Trophoblast cell (in vitro differentiated cells and primary cell): ENCODE measurements at places on chromosomes 1 and 21.

DNA sequence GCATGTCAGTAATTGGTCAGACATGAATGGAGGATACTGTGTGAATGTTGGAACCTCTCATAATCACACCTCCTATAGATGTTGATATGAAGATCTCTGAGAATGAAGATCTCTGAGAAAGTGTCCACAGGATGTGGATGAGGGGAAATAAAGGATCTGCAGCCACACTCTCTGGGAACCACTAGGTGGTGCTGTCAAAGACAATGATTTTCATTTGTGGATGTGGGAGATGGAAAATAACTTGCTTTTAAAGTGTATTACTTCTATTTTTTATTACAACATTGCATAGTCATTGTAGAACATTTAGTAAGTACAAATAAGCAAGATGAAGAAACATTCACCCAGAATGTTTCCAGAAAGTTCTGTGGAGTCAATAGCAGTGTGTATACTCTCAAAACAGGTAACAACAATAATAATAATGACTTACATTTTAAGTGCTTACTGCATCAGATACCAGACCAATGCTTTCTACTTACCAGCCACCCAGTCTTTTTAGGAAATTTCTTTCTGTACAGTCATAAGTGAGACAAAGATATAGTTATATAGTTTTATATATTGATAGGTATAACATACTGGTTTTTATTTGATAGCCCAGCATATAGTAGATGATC lies 128.2 kb downstream of the ATG4C start:
- DNase-seq, result peak; percentile 48

GRCh38 chr1:241677201-241677600 lies 25.1 kb downstream of the WDR64 start:
- no peak for DNase-seq

GRCh38 chr21:15850645-15851044 lies 120.9 kb downstream of the USP25 start:
- DNase-seq, result peak; percentile 28

- no peak for DNase-seq
These were observed 1.1 kb upstream of the ERRFI1 start for GRCh38 chr1:8026976-8027747.

DNA sequence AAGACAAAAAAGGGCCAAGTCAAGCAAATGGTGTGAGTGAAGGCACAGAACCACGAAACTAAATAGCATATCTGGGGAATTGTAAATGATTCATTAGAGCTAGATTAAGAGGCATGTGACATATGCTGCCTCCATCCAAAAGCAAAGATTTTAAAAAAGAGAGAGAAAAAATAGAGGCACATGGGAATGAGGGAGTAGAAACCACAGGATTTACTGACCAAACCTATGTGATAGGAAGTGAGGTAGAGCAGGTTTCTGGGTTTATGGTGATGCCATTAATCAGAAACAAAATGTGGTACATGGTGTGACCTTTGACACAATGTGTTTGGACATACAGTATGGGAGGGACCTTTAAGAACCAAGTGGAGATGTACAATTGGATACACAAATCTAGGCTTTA lies 13.6 kb downstream of the C1orf52 start:
- DNase-seq, result no peak

DNA sequence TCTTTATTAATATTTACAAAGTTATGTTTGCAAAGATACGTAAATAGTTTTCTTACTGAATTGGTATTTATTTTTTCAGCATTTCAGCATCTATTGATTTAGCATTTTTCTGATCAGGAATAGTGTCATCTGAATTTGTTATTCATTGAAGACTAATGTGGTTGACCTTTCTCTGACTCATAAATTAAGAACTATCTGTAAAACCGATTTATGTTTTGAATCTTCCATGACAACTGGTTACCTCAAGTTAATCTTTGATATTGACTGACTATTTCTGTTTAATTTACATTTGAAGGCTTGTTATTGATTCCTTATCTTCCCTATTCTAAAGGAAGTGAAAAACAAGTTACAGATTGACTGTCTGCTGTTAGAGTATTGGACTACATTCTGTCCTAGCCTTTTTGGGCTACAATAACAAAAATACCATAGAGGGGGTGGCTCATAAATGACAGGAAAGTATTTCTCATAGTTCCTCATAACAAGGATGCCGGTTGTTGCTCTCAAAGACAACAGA lies 1131.4 kb downstream of the PLA2G4A start:
- no peak for DNase-seq

- no peak for DNase-seq
These were observed 8.4 kb downstream of the MNDA start for GRCh38 chr1:158839566-158839965.

- DNase-seq, result no peak
These were observed 39.6 kb downstream of the RGS5 start for GRCh38 chr1:163163163-163163562.

DNA sequence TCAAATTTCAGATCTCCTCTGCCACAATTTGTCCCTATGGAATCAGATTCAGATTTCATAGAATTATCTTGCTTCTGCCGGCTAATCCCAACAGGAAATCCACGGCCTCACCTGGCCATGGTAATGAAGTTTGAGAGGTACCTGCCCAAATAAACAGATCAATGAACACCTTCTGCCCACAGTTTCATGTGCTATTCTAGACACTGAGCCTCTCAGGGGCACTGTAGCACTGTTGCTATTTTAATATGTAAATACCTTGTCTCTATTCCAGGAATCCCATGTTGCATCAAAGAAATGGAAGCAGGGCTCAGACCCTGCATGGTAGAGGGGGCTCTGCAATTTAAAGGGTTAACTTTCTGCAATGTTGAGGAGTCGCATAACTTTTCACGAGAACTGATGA lies 593.1 kb downstream of the PTBP2 start:
- no peak for DNase-seq

DNA sequence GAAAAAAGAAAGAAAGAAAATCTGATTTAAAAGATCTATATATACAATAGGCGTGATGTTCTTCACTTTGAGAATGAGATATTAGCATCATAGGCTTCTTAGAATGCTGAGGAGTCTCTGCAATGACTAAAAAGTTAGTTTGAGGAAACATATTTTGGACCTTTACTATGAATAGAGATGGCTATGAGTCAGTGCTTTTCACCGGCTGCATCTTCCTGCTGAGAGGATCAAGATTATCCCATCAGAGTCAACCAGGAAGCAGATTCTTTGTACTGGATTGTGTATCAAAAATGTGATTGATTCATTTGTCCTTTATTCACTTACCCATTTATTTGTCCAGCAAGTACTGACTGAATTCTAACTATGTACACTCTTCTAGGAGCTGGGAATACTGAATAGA lies 144.2 kb downstream of the KCNK2 start:
- DNase-seq, result no peak

DNA sequence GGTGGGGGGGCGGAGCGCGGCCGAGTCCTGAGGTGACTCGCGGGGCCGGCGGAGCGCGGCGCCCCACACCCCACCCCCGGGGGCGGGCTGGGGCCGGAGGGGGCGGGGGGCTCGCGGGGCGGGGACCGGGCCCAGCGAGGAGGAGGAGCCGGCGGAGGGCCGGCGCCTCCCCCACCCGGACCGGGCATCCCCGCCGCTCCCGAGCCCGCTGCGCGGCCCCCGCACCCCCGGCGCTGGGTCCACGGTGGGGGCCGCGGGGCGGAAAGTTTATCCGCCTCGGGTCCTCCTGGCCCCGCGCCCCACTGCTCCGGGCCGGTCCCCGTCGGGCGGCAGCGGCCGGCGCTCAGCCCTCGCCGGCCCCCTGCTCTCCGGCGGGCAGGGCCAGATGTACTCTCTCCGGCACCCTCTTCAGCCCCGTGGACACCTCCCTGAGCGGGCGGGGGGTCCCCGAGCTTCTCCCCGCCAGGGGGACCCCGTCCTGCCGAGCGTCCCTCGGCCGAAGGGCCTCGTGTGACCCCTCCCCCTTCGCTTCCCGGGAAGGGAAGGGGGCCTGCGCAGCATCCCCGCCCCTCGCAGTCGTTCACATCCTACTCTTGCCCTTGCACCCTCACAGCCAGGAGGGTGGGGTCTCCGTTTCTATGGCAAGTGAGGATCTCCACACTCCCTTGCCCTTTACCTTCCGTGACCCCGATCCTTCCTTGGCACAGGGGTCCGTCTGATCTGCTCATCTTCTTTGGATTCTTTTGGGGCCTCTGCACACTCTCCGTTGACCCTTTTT lies 663 bp downstream of the CAMTA1 start:
- DNase-seq, result no peak

- peak; percentile 20 for DNase-seq
These were observed 58.5 kb upstream of the IVNS1ABP start for GRCh38 chr1:185375583-185375982.
